Small intestine (tissue), 16 donors: ENCODE measurements at places on chromosomes 7 and 10. TPM values are rescaled to one million over a fixed set of nuclear protein-coding genes. Genes with fewer than 3 reads are reported as not detected.

The SEMA3D gene
- not detected for polyA plus RNA-seq

The MMP21 gene
- 0.18 TPM for polyA plus RNA-seq

The NEURL1 gene
- polyA plus RNA-seq = 48.6 TPM

The ZNF488 gene
- polyA plus RNA-seq = 40.0 TPM

The KIAA1549 gene
- 2.7 TPM for polyA plus RNA-seq

The NME8 gene
- not detected for polyA plus RNA-seq

The HOXA7 gene
- polyA plus RNA-seq = 1.1 TPM

The GPR15LG gene
- 48.6 TPM for polyA plus RNA-seq

The GRM3 gene
- polyA plus RNA-seq = 0.10 TPM

The NUDT1 gene
- 22.7 TPM for polyA plus RNA-seq

The CNTNAP2 gene
- 1.3 TPM for polyA plus RNA-seq

The NUTM2D gene
- polyA plus RNA-seq = 2.9 TPM

The LRRTM3 gene
- not detected for polyA plus RNA-seq

The CLDN4 gene
- polyA plus RNA-seq = 115 TPM

The PPRC1 gene
- polyA plus RNA-seq = 8.4 TPM

The FAS gene
- 5.9 TPM for polyA plus RNA-seq

The LIPM gene
- polyA plus RNA-seq = not detected

The PPP1R3C gene
- 0.89 TPM for polyA plus RNA-seq

The CALU gene
- 9.5 TPM for polyA plus RNA-seq

The TMEM213 gene
- not detected for polyA plus RNA-seq

The THSD7A gene
- not detected for polyA plus RNA-seq

The GDF2 gene
- not detected for polyA plus RNA-seq

The ARMC3 gene
- 0.03 TPM for polyA plus RNA-seq

The SYT15 gene
- polyA plus RNA-seq = 2.9 TPM

The BAIAP2L1 gene
- polyA plus RNA-seq = 51.4 TPM

The SHTN1 gene
- 10.7 TPM for polyA plus RNA-seq

The GHRHR gene
- not detected for polyA plus RNA-seq

The GPR22 gene
- polyA plus RNA-seq = 0.27 TPM

The PLA2G12B gene
- 31.5 TPM for polyA plus RNA-seq

The AMPH gene
- polyA plus RNA-seq = 2.7 TPM

The CADPS2 gene
- 16.2 TPM for polyA plus RNA-seq

The PON3 gene
- polyA plus RNA-seq = 8.5 TPM

The MKI67 gene
- 0.45 TPM for polyA plus RNA-seq

The ATP5F1C gene
- 479 TPM for polyA plus RNA-seq

The CRHR2 gene
- 0.04 TPM for polyA plus RNA-seq

The CYREN gene
- polyA plus RNA-seq = 30.7 TPM

The PIK3CG gene
- 1.1 TPM for polyA plus RNA-seq

The PRSS2 gene
- polyA plus RNA-seq = 91.5 TPM

The EIF5AL1 gene
- 0.41 TPM for polyA plus RNA-seq

The ACHE gene
- polyA plus RNA-seq = 11.2 TPM
